Glutamatergic neuron (in vitro differentiated cells): ENCODE measurements at places on chromosomes 3 and 15. TPM values are rescaled to one million over a fixed set of nuclear protein-coding genes. Genes with fewer than 3 reads are reported as not detected.

HIGD2B gene
- total RNA-seq = not detected

FOXB1 gene
- not detected for total RNA-seq

ROBO2 gene
- total RNA-seq = 330 TPM

HTR3E gene
- not detected for total RNA-seq

TM6SF1 gene
- not detected for total RNA-seq

FANCD2OS gene
- not detected for total RNA-seq

EPHB3 gene
- total RNA-seq = 5.0 TPM

CIB2 gene
- total RNA-seq = 131 TPM

MAGI1 gene
- total RNA-seq = 46.5 TPM

P2RY1 gene
- total RNA-seq = 0.51 TPM

AGTR1 gene
- total RNA-seq = not detected

SCG5 gene
- total RNA-seq = 46.0 TPM

DNA sequence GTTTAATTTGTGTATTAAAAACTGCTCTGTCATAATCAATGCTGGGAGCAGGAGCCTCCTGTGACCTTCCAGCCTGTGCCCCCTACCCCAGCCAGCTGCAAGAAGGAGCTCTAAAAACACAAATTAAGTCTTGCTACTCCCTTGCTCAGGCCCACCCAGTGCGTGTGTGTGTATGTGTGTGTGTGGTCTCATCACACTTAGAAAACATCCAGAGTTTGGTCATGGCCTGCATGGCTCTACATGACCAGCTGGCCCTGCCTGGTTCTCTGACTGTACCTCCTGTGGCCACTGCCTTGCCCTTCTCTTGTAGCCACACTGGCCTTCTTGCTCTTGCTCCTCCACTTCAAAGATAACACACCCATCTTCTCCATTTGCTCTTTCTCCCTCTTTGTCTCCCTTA, 13.7 kb downstream of the P2RY14 start:
- DNase-seq = no peak

GRCh38 chr15:35926007-35926380, 380.0 kb upstream of the DPH6 start:
- no peak for DNase-seq

DNA sequence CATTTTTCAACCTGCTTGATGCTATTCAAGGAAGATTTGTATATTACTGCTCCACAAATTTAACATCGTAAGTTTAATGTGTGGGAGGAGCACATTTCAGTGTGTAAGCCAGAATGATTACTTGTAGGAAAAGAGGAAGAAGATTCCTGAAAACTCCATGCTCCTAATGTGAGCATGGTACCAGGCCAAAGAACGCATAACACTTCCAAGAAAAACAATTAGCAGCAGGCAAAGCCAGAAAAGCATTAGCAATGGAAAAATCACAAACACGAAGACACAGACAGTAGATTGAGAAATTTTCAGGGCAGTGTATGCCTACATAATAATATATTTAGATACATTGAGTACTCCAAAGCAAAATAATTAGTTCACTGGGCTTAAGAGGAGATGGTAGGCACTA, 96.6 kb upstream of the CBLB start:
- DNase-seq = no peak

- no peak for DNase-seq
Observed at GRCh38 chr3:188807006-188807405, 364.8 kb upstream of the TPRG1 start.

GRCh38 chr15:38294126-38294525, 41.5 kb downstream of the SPRED1 start:
- DNase-seq = no peak

- DNase-seq = no peak
Observed at GRCh38 chr15:88792342-88793282, 10.6 kb upstream of the ACAN start.

DNA sequence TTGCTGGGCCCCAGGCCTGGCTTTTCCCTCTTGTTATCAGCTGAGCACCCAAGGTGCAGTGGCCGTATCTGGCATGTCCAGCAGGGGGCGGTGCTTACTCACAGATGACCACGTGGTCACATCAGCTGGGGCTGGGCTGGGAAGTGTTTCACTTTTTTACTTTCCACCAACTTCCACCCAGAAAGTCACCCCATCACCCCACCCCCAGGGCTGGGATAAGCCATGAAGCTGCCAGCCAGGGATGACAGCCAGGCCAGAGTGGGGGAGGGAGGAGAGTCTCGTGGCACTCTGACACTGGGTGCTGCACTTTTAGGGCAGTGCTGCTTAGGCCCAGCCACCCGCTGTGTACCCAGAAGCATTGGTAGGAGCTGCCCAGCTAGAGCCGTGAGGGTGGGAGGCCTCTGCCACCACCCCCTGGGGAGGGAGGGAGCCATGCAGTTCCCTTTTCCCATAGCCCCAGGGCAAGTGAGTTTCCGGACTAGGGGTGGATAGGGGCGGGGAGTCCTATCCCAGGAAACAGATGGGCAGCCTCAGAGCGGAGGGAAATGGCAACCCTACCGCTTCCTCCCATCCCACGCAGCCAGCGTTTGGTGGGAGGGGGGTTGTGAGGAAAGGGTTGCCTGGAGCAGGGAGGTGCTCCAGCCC, 6.1 kb downstream of the PPCDC start:
- DNase-seq = peak; percentile 95

GRCh38 chr15:70502529-70502928, 260.8 kb downstream of the UACA start:
- DNase-seq = peak; percentile 45

GRCh38 chr15:22884344-22884743, 45.9 kb downstream of the NIPA2 start:
- no peak for DNase-seq

- DNase-seq = no peak
Observed at GRCh38 chr15:79071901-79072300, 18.7 kb downstream of the RASGRF1 start.

GRCh38 chr15:34613997-34614396, 30.5 kb upstream of the GOLGA8B start:
- no peak for DNase-seq

DNA sequence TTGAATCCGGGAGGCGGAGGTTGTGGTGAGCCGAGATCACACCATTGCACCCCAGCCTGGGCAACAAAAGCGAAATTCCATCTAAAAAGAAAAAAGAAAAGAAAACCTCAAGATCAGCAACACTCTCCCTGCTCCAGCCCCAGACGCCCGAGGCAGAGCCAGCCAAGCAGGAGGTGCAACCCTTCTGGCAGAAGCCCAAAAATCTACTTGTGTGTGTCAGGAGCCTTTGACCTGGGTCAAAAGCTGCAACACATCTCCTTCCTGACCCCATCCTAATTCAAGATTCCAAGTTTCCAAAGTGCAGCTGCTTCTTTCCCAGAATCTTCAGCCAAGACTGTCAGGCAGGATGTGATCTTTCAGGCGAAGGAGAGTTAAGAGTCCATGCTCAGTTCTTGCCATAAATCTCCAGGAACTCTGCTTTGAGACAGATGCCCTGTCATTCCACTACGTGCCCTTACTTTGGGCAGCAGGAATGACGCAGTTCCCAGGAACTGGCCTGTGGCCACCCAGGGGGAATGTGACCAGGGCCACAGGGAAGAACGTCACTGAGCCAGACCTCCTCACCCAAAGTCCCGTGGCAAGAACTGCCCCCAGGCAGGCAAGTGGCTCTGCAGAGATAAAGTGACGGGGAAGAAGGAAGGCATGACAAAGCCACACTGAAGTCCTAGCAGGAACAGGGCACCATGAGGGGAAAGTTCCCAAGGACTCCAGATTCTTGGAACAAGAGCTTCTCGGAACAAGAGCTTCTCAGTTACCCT, 39.4 kb downstream of the SH3BP5 start:
- DNase-seq = no peak

DNA sequence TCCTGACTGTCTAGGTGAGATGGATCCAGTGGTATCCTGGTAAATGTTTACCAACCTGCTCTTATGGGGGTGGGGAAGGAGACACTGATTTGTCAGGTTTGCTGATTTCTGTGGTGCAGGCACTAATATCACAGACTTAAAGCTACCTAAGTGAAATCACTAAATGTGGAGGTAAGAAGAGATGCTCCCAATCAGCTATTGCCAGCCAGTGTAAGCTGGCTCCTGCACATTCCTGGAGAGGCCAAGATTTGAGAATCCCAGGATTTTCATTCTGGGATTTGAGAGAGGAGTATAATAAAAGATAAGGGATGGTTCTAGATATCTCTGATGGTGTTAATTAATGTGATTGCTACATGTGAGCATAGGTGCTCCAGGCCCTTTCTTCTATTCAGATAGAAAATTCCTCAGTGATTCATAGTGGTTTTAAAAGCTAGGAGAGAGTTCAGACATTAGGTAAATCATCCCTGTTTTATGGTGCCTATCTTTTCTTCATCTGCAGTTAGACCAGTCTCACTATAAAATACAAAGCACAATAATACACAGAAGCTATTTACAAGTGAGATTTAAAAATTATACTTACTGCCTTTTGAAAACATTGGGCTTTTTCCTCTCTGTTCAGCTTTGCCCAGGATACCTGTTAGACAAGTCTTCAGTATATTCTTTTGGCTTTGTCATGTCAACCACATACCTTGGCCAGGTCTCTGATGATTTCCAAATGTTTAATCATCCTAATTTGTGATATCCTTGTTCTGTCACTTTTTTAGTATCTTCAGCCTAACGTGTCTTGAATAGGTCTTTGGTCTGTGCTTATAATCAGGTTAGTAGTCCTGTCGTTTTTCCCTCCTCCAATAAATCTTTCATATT, 90.9 kb downstream of the MBNL1 start:
- no peak for DNase-seq

GRCh38 chr15:70158309-70159000, 60.7 kb upstream of the TLE3 start:
- DNase-seq = no peak

DNA sequence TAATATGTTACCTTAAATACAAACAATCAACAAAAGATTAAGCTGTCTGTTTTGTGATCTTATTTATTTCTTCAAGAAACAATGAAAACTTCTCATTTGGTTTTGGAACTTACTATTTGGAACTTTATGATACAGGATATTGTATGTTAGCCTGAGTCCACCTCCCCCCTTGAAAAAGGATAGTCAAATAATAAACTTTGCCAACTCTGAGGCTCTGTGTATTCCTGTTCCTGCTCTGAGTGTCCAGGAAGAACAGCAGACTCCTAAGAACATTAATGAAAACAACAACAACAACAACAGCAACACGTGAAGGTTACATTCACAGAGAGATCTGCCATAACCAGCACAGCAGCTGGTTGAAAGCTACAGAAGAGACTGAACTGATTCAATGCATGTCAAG, 108.1 kb upstream of the AADACL2 start:
- no peak for DNase-seq

DNA sequence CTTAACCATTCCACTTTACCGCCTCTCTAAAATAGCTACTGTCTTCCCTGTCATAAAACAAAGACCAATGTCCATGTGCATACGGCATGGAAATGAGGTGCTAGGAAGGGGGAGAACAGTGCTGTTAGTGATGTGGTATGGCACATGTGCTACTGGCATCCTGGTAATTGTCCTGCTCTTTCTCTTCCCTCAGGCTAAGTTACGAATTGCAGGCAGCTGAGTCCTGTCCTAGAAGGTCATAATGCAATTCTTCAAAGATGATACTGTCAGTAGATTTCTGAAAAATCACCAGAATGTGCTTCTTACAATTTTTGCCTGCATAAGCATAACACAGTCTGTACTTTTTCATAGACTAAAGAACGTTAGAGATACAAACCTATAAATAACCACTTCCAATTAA, 216.8 kb downstream of the RSL24D1 start:
- no peak for DNase-seq

DNA sequence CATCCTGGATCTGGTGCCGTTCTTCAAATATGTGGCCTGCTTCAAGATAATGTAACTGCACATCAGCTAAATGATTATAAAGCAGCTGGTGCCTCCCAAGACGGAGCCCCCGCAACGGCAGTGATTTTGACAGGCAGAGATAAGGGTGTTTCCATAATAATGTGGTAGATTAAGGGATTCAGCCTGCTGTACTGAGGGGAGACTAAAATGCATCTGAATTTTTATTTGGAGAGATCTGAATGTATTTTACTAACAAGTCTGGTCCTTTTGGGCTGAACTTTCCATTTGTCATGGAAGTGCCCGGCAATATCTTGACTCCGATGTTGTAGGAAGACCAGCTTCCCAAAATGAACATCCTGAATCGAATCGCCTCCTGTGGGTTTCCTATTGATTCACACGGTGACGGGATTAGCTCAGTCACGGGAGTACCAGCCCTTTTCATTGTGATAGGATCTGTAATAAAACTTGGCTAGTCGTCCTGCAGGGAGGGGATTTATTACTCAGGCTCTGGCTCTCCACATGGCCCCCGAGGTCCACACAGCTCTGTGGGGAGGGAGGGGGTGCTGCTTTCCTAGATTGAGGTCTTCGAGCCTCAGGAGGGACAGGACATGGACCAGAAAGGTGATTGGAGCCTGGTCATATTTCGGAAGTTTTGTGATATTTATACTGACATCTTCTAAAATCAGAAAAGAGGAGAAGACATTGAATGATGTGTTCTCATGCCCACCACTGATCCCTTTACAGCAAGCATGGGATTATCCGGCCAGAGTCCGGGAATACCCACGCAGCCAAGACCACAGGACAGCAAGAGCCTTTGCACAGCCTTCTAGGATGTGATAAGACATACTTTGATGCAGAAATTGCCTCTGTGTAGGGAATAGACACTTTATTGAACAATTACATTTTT, 2.5 kb upstream of the PCSK6 start:
- no peak for DNase-seq

GRCh38 chr3:139668332-139668731, 9.4 kb downstream of the NMNAT3 start:
- DNase-seq = no peak

DNA sequence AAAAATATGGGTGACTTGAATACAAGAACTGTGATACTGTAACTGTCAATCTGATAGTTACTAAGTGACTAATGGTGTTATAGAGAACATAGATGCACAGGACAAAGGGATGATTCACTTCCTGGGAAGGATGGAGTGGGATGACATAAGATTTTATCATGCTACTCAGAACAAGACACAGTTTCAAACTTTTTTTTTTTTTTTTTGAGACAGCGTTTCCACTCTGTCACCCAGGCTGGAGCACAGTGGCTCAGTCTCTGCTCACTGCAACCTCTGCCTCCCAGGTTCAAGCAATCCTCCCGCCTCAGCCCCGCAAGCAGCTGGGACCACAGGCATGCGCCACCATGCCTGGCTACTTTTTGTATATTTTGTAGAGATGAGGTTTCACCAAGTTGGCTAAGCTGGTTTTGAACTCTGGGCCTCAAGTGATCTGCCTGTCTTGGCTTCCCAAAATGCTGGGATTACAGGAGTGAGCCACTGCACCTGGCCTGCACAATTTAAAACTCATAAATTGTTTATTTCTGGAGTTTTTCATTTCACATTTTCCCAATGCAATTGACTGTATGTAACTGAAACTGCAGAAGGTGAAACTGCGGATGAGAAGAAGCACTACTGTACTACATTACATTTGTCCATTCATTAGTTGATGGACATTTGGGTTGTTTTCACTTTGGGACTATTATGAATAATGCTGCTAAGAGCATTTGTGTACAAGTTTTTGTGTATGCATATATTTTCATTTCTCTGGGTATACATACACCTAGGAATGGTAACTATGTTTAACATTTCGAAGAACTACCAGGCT, 40.6 kb downstream of the ADIPOQ start:
- no peak for DNase-seq

DNA sequence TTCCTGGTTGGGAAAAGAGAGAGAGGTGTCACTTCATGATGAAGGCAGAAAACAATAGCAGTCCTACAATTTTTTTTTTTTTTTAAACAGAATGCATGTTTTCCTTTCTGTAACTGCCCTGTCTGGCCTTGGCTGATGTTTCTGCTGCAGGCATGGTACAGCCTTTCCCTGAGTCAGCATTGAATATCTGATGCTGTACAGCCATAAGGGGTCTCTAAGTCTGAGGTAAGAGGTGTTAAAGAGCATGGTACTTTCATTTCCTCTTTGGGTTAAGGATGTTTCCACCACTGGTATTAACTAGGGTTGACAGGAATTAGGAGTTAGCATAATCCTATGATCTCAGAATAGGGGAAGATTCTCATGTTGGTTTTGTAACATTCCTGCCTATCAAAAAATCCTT, 147.4 kb downstream of the CHST2 start:
- no peak for DNase-seq
